ENCODE measurements at places on chromosomes 16 and 17.

- DNase-seq: peak; percentile 21
Observed at GRCh38 chr17:46179375-46179999, 13.7 kb downstream of the KANSL1 start.

DNA sequence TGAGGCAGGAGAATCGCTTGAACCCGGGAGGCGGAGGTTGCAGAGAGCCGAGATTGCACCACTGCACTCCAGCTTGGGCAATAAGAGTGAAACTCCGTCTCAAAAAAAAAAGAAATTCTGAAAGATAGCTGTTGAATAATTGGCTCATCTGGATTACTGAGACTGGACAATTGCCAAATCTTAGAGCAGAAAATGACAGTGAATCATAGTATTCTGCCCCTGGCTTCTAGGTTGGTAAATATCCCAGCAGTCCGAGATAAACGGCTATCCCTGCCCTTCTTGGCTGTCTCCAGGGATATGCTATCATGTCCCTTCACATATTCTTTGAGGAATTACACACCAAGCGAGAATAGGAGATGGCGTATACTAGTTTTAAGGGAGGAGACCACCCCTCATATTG is 35.5 kb upstream of the METTL16 start:
- no peak for DNase-seq

GRCh38 chr16:68951991-68952877 is 108.9 kb downstream of the TANGO6 start:
- DNase-seq: no peak

- DNase-seq: no peak
Observed at GRCh38 chr16:87844120-87844733, 25.1 kb downstream of the SLC7A5 start.

GRCh38 chr17:77034677-77035424 is 105.9 kb upstream of the SEC14L1 start:
- DNase-seq: no peak

DNA sequence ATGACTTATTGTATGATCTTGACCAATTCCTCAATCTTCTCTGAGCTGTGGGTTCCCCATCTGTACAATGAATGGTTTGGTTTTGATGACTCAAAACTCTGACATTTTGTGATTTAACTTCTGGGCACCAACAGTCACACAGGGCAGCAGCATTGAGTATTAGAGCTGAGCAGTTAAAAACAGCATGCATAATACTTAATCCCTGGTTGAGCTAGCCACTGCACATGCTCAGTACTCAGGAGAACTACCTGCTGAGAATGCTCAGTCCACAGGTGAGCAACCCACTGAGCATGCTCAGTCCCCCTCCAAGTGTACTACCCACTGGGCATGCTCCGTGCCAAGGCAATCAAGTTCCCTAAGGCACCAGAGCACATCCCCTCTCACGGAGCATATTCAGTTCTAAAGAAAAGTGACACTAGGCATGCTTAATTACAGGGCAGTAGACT is 68.7 kb downstream of the AIPL1 start:
- no peak for DNase-seq

- DNase-seq: no peak
Observed at GRCh38 chr17:39652587-39653315, 12.4 kb upstream of the TCAP start.

DNA sequence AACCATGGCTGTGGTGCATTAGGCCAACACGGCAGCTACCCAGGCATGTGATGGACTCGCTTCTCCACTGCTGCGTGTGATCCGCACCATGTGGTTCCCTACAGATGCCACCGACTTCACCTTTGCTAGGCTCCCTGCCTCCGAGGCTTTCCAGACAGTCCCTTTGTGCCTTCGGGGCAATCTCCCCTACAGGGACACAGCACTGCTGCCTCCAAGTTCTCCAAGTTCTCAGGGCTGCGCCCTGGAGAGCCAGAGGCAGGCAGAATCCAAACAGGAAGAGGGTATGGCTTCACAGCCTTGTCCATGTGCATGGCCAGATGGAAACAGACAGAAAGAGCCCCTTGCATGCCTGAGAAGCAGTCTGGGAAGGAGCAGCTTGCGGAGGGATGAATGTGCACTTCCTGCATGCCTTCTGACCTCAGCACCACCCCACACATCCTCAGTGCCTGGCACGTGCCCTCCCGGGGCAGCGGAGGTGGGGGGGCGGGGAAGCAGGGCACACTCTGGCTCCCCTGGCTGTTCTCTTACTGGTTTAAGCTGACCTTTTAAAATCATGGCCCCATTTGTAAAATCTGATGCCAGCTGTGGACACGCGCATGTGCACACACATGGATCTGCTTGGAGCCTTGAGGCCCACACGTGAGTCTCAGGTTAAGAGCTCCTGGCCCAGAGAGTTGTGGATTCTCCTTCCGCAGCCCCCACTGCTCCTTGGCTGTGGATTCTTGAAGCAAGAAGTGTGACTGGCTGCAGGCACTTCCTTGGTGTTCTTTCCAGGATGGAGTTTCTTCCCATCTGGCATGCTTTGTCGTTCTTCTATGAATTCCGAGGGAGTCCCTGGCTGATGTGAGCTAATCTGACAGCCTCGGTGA is 55.3 kb upstream of the MTSS2 start:
- DNase-seq: peak; percentile 23

DNA sequence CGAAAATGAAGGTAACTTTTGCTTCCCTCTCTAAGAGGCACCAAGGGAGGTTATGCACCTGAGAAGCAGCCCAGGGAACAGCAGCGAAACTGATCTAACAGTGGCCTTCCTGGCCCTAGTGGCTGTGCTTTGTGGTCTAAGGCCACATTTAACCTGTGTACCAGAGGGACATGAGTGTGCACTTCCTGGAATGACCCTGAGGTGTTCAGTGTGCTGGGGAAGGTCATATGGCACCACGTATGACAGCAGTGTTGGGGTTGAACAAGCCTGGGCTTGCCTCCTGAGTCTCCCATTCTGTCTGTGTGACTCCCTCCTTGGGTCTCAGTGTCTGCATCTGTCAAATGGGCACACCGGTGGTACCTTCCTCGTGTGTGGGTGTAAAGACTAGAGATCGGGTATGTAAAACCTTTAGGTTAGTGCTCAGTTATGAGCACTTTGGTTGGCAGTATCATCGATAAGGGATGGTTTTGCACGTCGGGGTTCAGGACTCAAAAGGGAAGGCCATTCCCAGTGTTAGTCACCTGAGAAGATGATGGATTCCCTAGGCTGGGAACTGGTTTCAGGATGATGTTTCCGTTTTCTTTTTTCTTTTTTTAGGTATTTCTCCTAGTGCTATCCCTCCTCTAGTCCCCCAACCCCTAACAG is 31.9 kb downstream of the PLCG2 start:
- no peak for DNase-seq

DNA sequence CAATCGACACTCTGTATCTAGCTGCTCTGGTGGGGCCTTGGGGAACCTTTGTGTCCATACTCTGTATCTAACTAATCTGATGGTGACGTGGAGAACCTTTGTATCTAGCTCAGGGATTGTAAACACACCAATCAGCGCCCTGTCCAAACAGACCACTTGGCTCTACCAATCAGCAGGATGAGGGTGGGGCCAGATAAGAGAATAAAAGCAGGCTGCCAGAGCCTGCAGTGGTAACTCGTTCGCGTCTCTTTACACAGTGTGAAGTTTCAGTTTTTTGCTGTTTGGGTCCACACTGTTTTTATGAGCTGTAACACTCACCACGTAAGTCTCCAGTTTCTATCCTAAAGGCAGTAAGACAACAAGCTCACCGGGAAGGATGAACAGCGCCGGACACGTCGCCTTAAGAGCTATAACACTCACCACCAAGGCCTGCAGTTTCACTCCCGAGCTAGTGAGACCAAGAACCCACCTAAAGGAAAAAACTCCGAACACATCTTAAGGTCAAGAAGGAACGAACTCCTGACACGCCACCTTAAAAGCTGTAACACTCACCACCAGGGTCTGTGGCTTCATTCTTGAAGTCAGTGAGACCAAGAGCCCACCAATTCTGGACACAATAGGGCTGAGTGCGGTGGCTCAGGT is 64.6 kb downstream of the KPNA2 start:
- DNase-seq: no peak

DNA sequence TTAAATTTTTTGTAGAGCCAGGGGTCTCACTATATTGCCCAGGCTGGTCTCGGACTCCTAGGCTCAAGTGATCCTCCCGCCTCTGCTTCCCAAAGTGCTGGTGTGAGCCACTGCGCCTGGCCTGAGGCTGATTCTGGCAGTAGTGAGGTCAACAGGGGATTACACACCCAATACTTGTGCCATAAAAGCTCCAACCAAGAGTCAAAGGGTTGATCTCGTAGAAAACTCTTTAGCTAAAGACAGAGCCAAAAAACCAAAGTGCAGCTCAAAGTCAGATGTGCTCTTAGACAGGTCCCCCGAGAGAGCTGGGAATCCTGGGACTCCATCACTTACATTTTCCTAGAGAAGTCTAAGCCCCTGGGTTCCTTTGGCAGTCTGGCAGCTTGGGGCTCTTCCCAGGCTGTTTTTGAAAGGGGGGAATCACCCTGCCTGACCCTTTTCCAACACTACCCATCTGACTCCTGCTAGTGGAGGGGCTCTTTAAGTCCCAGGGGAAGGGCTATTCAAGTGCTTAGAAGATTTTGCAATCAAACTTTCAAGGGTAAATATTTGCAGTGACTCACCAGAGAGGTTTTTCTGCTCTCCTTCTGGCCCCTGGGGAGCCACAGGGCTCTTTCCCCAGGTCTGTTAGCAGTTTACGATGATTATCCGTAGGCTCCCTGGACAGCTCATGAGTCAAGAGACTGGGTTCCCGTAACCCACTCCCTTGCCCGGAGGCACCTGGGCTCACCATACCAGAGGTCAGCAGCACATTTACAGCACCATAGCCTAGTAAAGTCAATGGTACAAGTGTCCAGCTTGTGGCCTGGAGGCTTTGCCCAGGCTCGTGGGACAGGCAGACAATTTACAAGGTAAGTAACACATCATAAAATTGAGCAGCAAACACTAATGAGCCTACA is 408.7 kb downstream of the SLC39A11 start:
- DNase-seq: no peak

DNA sequence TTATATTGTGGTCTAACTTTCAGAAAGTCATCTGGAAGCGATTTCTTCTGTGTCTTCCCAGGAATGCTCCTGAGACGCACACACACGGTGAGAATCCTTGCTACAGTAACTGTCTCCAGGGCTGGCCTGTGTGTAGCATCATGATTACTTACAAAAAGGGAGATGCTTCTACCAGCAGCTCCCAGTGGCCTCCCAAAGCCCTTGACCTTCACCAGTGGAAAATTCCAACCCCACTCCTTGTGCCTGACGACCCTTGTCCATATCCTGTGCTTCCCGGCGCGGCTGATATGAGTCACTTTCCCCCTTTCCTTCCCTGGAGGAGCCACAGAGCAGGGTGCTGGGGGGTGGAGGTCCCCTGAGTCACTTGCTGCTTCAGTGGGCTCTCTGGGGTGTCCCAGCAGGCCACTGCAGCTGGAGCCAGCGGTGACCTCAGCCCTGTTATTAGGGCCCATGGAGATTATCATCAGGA is 22.1 kb upstream of the NAT9 start:
- no peak for DNase-seq

DNA sequence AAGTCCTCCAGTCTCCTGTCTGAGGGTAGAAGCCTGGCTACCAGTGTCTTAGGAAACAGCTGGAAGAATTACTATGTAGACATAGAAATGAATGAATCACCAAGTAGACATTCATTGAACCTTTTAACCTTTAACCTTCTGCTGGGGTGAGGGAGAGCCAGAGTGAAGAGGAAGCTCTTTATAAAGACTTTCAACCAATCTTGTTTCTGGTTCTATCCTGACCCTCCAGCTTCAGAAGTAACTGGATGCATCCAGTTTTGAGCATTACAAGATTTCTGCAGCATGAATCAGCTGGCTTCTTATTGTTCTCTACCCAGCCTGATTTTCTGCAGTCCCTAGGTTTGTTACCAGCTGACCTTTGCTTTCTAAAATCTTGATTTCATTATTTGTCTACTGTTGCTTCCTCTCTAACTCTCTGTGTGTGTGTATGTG is 8.5 kb downstream of the TEKT1 start:
- no peak for DNase-seq

GRCh38 chr17:40459636-40460603 is 16.7 kb downstream of the IGFBP4 start:
- DNase-seq: no peak

DNA sequence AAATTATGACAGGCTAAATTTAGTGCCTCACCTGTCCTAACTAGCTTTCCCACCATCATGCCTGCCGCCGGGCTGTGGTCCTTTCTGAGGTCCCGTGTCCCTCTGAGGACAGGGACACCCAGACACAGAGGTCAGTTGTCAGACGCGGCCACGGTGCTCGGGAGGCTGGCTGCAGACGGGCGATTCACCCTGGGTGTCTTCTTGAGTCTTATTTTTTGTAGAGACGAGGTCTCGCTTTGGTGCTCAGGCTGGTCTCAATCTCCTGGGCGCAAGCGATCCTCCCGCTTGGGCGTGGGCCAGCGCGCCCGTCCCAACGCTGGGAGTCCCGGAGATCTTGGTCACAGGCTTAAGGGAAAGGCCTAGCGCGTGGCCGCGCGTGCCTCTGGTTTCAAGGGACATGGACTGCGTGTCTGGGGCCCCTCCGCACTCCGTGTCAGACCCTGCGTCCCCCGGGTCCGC is 797 bp upstream of the RAB11FIP3 start:
- no peak for DNase-seq

- no peak for DNase-seq
Observed at GRCh38 chr17:66605541-66605940, 229.4 kb upstream of the CACNG5 start.

GRCh38 chr16:3610698-3611145 is 684 bp downstream of the SLX4 start:
- DNase-seq: no peak

GRCh38 chr16:74942566-74942965 is 42.4 kb downstream of the WDR59 start:
- DNase-seq: no peak

DNA sequence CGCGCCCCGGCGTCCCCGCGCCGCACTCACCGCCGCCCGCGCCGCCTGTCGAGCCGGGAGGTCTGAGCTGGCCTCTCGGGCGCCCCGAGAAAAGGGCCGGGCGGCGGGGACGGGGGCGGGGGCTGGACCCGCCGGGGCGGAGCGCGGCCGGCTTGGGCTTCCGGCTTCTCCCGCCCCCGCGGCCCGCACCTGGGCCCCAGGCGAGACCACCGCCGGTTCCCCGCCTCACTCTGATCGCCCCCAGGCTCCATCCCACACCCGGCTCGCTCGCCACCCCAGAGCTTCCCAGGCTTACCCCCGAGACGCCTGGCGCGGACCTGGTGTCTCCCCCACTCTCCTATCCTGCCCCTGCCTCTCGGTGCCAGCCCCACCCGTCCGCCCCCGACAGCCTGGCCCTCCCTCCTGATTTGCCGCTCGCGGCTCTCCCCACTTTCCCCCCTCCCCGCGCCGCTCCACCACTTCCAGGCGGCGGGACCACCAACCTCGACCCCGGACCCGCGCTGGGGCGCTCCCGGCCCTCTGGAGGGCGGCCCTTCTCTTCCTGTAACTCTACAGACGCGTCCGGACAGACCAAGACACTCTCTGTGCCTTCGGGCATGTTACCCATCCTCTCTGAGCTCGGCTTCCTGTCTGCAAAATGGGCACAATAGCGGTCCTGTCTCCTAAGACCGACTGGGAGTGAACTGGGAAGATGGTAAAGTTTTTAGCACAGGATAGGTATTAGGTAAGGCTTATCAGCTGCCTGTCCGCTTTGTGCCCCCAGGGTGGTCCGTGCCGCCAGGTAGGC is at the start of gene LITAF:
LITAF (minus strand) TSS at position 64 of the 787 bp plus-strand sequence. CDS start 30,189 bp downstream, outside the sequence.
- DNase-seq: peak; percentile 69

- no peak for DNase-seq
Observed at GRCh38 chr17:4946312-4946976, 1.9 kb downstream of the PFN1 start.

GRCh38 chr16:73058221-73058615 is 10.3 kb upstream of the ZFHX3 start:
- no peak for DNase-seq

GRCh38 chr17:59848778-59849177 is 44.0 kb downstream of the TUBD1 start:
- peak; percentile 88 for DNase-seq
